Hindlimb muscle (tissue), 1 donor: ENCODE measurements at places on chromosomes 4 and X. TPM values are rescaled to one million over a fixed set of nuclear protein-coding genes. Genes with fewer than 3 reads are reported as not detected.
A peak's percentile ranks its signal among the peaks of the same experiment; 100 is the strongest.

DNA sequence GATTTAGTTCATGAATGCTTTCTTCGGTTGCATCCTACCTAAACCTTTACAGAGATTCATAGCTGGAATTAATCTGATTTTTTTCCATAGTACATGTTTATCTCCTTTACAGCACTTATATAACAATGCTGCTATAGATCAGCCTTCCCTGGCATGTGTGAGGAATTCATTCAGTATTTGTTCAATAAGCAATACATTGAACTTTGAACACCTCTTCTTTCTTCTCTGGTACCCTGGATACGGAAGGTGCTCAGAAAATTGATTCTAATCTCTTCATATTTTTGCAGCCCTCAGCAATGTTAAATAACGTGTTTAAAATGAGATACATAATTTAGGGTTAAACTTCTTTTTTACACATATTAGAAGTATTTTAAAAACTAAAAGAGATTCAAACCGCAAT is 467.4 kb downstream of the TRIML1 start:
- DNase-seq: no peak

DNA sequence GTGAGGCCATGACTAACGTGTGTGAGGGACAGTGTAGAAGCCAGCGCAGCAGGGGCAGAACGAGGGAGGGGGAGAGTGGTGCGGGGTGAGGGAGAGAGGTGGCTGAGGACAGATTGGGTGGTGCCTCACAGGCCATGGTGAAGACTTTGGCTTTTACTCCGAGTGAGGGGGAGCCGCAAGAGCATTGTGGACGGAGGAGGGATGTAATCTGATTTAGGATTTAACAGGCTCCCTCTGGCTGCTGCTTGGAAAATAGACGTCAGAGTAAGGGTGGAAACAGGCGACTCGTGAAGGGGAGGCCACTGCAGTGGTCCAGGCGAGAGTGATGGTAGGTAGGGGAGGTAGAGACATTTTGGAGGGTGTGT is 13.0 kb downstream of the PPP1R3F start:
- no peak for DNase-seq

- peak; percentile 72 for DNase-seq
Observed at GRCh38 chrX:54807524-54808108, at the start of gene MAGED2. MAGED2 (plus strand) TSS chrX:54807745; CDS start chrX:54809332, 1,587 bp downstream.

The TLR2 gene
- polyA plus RNA-seq: 4.6 TPM

The PDCL2 gene
- polyA plus RNA-seq: not detected
